HL-60 (cell line): ENCODE measurements at places on chromosomes 1 and 21.

DNA sequence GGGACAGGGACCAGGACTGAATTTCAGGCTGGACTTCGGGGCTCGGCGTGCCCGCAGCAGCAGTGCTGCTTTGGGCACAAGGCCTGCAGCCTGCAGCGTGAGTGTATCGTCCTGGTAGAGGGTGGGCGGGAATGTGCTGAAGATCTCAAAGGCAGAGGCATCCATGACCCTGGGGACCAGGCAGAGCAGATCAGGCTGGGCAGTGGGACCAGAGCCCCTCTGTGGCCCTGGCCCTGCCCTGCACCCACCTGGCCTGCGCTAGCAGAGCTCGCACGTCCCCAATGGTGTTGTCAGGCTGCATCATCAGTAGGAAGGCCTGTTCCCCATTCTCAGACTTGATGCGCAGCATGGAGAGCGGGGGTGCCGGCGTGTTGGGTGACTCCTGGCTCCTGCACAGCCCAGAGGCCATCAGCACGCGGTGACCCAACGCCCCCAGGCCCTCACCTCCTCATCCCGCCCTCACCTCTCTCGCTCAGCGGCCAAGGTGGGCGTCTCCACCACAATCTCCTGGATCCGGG lies 2.6 kb downstream of the SH3BGRL3 start:
- DNase-seq: no peak

DNA sequence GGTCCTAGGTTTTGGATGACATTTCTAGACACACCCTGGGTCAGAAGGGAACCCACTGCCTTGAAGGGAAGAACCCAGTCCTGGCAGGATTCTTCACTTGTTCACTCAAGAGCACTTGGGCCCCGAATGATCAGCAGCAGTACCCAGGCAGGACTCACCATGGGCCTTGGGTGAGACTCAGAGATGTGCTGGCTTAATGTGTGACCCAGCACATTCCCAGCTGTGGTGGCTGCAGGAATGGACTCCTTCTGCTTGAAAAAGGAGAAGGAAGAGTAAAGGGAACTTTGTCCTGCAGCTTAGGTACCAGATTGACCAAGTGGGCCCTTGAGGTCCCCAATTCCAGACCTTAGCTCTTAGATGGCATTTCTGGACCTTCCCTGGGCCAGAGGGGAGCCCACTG lies 12.3 kb upstream of the SMAP2 start:
- no peak for DNase-seq

DNA sequence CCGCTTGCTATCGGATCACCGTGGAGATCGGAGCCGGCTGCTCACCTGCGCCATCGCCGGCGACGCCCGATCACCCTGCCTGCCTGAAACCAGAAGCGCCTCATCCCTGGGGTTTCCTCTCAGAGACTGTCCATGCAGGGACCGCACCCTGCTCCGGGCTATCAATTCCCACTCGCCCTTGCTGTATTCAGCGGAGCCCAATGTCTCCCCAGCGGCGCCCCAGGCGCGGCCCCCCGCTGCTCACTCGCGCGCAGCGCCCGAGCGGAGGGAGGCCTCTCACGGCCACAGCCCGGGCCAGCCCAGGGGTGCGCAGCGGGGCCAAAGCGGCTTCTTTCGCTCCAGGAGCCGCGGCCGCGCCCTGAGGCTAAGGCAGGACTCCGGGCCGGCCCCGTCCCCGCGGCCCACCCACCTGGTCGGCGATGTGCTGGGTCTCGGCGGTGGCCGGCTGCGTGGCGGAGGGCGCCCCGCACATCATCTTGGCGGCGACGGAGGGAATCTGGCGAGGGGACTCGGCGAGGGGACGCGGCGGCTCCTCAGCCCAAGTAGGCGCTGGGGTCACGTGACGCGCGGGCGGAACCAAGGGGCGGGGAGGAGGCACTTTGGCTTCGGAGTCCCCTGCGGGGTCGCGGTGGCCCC lies at the start of gene CSTB:
Gene CSTB, minus strand, starts transcription at position 514 of the 636 bp plus-strand sequence. Its CDS starts 39 bp downstream, at position 475.
- peak; percentile 74 for DNase-seq

GRCh38 chr1:203695116-203695515 lies 68.5 kb downstream of the ATP2B4 start:
- no peak for DNase-seq

DNA sequence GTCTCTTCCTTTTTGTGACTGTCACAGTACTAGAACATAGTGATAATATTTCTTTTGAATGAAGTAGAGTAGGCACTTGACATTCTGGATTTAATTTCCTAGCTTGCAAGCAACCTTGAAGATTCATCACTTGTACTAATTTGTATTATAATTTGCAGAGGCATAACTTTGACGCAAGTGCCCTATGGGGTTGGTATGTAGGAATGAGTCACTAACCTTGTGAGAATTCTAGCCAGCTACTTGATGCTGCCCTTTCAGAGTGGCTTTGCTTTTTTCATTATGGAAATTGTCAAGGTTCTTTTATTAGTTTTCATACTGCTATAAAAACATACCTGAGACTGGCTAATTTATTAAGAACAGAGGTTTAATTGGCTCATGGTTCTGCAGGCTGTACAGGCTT lies 13.7 kb upstream of the DPH5 start:
- DNase-seq: no peak

DNA sequence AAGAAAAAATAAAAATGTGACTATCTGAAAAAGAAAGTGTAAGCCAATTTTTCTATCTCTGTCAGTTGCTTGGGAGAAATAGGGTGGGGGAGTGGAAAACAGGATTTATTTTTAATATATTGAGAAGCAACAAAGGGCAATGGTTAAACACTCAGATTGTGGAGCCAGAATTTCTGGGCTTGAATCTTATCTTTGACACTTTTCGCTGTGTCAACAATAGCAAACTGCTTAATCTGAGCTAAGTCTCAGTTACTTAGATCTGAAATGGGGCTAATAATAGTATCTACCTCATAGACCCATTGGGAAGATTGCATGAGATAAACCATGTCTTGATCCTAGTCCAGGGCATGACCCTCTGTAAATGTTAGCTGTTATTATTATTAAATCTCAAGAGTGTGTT lies 468.1 kb downstream of the ADGRL2 start:
- DNase-seq: no peak

GRCh38 chr1:81068726-81069125 lies 732.0 kb upstream of the ADGRL2 start:
- DNase-seq: no peak

- no peak for DNase-seq
Observed at GRCh38 chr1:227889047-227889862, 58.5 kb downstream of the WNT9A start.

DNA sequence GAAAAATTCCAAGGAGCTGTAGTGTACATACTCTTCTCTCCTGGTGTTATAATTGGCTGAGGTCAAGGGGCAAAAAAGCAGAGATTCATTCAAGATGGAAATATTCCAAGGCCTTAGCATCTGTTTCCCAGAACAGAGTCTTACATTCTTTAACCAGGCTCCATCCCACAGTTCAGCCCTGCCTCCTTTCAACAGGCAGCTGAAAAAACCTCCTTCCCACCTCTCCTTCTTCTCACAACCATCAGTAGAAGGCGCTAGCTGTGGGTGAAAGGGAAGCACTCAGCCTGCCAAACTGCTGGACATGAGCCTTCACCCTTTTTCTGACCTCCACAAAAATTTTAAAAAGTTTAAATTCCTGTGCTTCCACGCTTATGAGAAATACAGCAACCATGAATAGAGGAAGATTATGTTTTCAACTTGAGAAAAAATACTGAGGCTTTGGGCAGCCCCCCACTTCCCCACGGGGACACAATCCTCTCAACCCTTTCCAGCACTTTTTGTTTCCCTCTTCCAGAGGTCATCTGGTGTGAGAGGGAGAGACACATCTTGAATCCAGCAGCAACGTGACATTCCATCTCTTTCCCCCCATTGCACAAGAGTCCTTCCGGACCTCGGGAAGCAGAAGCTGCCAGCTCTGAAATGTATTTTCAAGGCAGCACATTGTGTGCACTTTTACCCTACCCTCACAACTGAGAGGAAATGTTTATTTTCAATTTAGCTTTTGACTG lies 43.2 kb upstream of the FMO2 start:
- DNase-seq: no peak

GRCh38 chr21:15614766-15615165 lies 115.0 kb upstream of the USP25 start:
- DNase-seq: no peak

DNA sequence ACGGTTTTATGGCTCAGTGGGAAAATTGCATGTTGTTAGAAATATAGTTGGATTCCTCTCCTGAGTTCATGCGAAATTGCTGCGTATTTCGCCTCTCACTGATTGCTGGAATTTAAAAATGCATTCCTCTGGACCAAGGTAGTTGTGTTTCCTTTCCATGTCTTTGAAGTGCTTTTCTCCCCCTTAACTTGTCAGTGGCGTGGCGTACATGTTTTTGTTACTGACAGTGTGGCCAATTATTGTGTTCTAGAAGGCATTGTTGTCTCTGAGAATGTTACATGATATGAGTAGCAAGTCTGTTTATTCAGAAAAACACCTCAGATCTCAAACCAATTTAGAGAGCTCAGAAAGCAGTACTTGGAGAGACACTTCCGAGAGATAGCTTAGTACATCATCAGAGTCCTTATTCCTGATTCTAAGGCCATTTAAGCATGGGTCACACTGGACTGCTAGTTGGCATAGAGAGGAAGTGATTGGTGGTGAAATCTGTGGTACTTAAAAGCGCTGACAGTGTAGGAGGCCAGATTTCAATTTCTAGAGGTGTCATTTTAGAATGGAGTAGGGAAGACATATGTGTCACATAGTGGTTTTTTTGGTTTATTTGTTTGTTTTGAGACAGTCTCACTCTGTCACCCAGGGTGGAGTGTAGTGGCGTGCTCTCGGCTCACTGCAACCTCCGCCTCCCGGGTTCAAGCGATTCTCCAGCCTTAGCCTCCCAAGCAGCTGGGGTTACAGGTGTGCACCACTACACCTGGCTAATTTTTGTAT lies 184.4 kb downstream of the RYR2 start:
- no peak for DNase-seq

- no peak for DNase-seq
Observed at GRCh38 chr1:16139473-16139962, 16.4 kb downstream of the EPHA2 start.

DNA sequence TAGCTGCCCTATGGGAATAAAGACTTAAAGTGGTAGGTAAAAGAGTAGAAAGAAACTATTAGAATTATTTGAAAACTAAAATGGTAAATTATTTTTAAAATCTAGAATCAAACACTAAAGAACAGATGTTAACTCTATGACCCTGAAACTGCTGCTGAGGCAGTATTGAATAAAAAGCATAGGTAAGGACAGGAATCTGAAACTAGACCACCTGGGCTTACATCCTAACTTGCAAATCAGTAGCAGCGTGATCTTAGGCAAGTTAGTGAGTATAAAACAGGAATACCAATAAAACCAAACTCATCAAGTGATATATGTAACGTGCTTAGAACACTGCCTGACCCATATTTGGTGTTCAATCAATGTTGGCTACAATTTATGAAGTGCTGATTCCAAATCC lies 257.9 kb downstream of the VAV3 start:
- no peak for DNase-seq

DNA sequence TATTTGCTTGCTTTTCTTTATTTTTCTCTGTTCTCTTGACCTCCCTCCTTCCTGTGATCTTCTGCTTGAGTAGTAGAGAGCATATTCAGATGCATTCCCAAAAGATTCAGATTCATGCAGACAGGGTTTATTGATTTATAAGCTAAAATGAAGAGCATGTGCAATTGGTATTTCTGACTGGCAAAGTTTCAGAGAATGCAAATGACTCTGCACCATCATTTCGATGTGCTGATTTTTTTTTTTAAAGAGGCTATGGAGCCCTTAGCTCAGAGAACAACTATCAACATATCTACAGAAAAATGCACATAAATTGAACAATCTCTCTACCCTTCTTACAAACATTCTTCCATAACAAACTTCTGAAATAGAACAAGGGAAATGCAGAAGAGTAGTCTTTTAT lies 312.0 kb downstream of the VAV3 start:
- no peak for DNase-seq

DNA sequence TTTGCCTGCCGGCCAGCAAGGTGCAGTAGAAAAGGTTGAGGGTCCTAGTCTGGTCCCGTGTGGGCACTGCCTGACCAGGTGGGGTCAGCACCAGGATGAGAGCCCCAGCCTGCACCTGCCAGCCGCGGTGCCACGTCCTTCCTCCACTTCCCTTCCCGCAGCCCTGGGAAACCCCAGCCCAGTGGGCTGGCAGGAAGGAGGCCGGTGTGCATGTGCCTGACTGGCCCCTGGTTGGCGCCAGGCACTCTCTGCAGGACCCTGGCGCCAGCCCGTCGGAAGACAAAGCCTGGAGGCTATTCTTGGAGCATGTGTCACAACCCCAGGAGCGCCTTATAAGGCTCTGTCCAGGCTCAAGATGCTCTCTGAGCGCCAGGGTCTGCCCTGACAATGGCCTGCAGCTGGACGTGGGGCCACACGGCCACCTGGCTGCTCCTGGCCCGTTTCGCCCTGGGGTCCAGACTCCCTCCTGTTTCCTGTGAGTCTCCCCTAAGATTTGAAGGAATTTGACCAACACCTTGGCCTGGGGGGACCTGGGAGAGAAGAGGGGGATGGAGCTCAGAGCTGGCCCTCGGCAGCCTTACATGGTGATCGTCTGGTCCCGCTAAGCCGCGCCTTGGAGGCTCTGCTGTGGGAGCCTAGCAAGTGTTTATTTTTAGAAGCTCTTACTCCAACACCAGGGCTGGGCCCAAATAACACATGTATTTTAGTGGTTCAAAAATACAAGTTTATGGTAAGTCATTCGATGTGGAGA lies 31.9 kb upstream of the POFUT2 start:
- DNase-seq: no peak

DNA sequence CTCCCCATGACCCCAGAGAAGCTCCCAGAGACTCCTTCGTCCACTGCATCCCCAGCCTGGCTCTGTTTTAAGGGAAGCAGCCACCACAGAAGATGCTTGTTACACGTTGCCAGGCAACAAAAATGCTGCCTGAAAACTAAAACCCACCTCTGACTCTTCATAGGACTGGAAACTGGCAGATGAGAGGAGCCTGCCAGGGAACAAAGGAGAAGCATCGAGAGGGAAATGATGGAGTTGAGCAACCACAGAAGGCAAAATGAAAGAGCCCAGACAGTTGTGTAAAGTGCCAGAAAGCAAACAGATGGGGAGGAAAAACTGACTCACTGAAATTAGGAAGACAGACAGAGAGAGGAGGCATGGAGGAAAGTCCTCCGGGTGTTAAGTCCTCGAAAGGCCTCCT lies 118.4 kb downstream of the KCNN3 start:
- DNase-seq: peak; percentile 78

DNA sequence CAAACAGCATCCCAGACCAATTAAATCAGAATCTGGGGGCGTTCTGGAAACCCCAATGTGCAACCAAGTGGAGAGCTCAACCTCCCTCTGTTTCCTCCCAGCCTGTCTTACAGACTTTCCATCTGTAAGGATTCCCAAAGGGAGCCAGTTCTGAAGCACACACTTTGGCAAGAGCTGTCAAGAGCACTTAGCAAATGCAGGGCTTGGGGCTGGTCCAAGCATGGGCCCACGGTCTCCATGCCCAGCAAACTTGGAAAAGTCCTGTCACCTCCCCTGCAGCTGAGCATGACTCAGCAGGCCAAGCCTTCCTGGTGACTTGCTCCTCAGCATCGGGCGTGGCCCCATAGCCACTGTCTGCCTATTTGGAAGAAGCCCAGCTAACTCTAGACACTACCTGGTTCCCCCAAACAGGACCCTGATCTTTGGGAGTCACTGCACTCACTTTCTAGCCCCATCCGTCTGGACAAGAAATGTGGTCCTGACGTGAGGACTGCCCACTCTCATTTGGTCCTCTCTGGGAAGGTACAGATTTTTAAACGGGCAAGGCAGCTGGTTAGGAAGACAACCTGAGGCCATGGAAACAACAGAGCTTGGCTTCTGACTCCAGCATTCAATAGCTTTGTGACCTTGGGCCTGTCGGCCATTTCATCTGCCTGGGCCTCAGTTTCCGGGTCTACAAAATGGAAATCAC lies 16.9 kb downstream of the SLC2A1 start:
- no peak for DNase-seq
